GM12878 (cell line): ENCODE measurements at places on chromosomes 3 and 15.

DNA sequence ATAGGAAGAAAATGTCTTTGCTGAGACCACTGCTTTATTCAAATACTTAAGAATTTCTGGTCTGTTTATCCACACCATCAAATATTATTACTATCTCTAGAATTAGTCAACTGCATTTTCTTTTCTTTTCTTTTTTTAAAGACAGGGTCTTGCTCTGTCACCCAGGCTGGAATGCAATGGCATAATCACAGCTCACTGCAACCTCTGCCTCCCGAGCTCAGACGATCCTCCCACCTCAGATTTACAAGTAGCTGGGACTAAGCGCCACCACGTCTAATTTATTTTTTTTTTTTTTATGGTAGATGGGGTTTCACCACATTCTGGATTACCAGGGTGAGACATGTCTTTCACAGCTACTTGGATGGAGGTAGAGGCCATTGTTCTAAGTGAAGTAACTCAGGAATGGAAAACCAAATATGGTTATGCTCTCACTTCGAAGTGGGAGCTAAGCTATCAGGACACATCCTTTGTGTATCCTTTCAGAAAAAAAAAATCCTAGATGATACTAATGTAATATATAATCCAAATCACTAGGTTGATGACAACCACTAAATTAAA is 52.8 kb downstream of the STAG1 start:
- DNase-seq: no peak

DNA sequence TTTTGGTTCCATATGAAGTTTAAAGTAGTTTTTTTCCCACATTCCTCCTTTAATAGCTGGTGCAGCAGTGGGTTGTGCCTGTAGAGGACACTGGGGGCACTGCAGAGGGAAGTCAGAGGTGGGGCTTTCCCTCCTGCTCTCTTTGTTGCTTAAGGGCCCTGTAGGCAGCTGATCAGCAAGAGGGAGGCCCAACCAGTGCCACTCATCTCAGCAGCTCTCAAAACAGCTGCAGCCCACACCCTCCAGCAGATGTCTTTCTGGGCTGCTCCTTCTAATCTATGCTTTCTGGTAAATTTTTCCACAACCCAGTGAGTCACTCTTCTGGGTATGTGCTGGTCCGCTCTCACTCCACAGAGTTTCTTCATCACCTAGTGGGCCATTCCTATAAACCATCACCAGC is 263.8 kb downstream of the FEZF2 start:
- DNase-seq: no peak

GRCh38 chr3:179107617-179108016 is 36.0 kb upstream of the ZMAT3 start:
- no peak for DNase-seq

- no peak for DNase-seq
These were observed 55.0 kb upstream of the SKOR1 start for GRCh38 chr15:67770358-67770628.

DNA sequence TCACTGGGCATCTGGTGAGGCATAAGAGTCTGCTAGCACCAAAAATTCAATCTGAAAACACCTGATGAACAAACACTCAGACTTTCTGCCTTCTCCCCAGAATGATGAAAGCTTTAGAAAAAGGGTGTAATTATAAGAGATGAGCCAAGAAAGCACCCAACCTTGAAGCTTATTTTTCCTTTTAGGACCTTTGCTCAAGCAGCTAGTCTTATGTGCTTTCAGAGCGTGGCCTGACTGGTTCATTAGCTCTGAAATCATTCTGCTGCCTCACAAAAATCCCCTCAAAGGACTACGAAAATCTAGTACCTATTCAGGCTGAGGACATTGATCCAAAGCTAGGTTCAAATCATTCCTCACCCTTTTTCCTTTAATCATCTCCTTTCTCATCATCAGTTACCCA is 662.3 kb downstream of the MAGI1 start:
- DNase-seq: no peak

DNA sequence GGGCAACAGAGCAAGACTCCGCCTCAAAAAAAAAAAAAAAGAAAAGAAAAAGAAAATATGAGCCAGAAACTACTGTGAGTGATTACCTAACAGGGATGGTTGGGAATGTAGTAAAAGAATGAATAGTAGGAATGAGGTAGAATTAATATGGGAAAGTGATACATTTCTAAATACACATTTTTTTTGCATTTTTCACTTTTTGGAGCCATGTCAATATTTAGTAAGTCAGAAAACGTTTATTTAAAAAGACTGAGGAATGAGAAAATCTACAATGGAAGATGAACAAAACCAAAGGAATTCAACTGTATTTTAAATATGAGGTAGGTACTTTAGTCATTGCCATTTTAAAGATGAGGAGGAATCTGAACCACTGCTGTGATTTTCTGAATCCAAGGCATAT is 817.2 kb upstream of the CADM2 start:
- DNase-seq: no peak

- DNase-seq: no peak
These were observed 56.5 kb downstream of the NEK11 start for GRCh38 chr3:131082871-131083863.

DNA sequence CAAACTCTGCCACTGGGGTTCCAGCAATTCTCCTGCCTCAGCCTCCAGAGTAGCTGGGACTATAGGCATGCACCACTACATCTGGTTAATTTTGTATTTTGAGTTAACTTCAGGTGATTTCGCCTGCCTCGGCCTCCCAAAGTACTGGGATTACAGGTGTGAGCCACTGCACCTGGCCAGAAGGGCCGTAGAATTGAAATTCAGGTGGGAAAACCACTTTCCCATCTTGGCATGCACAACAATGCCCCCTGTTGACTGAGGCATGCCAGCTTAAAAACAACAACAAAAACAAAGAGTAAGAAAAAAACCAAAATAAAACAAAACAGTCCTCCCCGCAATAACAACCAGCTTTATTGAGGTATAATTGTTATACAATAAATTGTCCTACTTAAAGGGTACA is 32.6 kb upstream of the RAB11A start:
- no peak for DNase-seq

DNA sequence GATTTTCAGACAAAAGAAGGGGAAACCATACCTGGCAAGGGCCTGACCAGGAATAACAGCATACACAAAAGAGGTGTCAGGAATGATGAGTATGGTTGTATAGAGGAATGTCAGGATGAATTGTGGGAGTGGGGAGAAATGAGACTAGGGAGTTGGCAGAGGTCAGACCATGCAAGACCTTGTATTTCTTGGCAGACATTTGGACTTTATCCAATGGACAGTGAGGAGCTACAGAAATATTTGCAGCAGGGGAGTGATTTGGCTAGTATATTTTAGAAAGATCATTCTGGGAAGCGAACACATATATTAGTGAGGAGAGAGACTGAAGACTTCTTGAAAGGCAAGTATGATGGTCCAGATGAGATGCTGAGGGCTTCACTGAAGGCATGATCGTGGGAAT is 25.4 kb upstream of the ALPK3 start:
- DNase-seq: no peak
